ENCODE measurements at places on chromosomes 6 and 20. TPM values are rescaled to one million over a fixed set of nuclear protein-coding genes. Genes with fewer than 3 reads are reported as not detected.

- DNase-seq, result no peak
Observed at GRCh38 chr6:86152546-86152945, 509.9 kb upstream of the SYNCRIP start.

DNA sequence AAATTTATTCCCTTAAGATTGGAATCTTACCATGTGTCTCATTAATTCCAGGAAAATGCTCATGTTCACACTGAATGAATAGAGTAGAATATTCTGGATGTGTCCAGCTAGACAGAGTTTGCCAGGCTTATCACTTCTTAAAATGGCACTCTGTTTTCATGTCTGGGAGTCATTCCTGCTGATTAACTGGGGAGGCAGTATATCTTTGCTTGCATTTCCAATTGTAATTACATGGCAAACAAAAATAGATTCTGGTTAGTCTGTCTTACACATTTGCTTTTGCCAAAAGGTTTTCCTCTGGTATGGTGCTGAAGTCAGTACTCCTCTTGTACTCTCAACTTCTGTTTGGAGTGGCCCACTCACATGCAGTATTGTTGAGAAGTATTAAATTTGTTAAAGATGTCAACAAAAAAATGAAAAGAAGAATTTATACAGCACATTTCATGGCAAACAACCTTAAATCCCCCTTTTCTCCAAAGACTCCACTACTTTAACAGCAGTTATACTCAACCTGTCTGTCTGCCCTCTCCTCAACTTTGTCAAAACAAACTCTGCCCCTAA, 70.2 kb downstream of the TENT5A start:
- DNase-seq, result no peak

- DNase-seq, result no peak
Observed at GRCh38 chr20:57872816-57873409, 163.1 kb upstream of the PMEPA1 start.

DNA sequence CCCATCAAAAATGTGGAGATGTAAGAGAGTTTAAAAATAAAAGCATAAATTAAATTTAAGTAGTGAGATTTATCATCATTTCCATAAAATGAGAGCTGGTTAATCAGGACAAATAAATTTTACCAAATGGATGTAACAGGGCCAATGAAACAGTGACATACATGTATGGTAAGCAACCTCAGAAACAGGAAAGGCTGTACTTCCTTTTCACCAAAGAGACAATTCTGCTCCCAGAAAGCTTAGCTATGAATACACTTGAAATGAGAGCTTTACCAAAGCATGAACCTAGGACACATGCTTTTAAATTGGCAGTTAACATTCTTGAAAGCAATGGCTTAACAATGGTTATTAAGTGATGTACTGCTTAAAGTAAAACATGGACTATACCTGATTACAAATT, 12.1 kb upstream of the UBE2J1 start:
- DNase-seq, result no peak

DNA sequence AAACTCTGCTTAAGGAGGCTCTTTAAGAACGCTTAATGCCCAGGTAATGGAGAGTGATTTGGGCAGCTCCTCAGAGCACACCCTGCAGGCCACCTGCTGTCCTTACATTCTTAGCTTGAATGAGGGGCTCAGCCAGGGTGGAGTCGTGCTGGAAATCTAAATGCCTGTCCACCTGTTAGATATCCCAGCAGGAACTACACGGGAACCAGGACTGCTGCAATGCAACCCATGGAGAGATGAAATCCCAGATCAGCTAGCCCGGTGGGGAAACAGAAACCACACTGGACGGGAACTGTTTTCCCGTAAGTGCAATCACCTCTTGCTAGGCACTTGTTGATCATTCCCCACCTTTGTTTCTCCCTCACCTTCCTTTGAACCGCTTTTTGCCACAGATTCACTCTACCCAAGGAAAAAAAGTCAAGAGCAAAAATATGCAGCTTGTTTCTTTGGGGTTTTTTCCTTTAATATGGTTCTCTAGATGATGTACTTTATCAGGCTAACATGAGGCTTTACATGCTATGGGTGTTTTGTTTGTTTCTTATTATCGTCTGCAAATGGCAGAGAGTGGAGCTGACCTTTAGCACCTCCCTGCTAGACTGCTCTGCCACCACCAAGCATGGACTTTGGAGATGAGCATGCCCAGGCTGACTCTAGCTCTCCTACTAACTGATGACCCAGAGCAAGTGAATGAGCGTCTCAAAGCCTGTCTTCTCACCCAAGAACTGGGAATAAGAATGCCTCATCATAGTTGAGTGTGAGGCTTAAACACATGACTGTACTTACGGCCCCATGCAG, 125.9 kb upstream of the TNFAIP3 start:
- DNase-seq, result no peak

DNA sequence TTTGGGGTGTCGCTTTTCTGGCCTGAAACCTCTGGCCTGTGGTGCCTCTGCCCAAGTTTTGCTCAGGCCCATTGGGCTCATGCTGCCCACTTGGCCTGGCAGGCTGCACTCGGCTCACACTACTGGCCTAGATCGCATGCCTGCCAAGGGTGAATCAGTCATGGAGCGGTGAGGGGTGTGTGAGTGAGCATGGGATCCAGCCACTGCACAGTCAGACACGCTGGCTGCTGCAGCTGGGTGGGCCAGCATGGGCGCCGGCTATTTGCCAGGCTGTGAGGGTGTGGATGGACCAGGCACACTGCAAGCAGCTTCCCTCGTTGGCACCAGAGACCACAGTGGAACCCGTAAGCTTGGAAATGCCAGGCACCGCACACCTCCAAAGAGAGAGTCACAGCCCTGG, 145.4 kb upstream of the CNR1 start:
- DNase-seq, result no peak

GRCh38 chr6:43506667-43507471, 3.3 kb downstream of the LRRC73 start:
- DNase-seq, result peak; percentile 77

DNA sequence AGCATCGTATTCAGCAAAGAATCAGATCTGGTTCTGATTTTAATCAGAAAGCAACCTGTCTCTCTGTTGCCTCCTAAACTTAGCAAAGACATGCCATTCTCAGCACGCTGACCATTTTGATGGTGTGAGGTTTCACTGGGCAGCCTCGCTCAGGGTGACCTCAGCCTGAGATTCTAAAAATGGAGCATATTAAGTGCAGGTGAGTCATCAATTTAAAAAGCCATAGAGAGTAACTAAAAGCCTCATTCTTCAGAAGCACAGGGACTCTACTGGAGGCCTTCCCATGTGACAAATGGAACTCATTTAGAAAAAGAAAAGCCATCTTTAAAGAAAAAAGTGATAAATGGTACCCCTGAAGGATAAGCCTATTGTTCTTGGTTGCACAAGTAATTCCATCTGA, 91.3 kb downstream of the FILIP1 start:
- DNase-seq, result no peak

DNA sequence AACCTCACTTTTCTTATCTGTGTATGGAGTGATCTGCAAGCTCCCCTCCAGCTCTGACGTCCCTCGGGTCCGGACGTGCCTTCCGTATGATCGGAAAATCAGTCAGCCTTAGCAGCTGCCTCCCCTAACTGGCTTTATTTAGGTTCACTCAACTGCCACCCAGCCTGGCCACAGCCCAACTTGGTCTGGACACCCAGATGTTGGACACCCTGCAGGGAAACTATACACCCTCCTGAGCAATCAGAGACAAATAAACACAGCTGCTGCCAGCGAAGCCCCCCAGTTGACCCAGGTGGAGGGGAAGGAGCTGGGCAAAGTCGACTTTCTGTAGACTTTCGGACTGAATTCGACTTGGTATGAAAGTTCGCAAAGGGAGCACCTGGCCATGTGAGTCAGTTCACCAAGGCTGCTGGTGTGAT, 28.9 kb downstream of the TBC1D7 start:
- DNase-seq, result no peak

DNA sequence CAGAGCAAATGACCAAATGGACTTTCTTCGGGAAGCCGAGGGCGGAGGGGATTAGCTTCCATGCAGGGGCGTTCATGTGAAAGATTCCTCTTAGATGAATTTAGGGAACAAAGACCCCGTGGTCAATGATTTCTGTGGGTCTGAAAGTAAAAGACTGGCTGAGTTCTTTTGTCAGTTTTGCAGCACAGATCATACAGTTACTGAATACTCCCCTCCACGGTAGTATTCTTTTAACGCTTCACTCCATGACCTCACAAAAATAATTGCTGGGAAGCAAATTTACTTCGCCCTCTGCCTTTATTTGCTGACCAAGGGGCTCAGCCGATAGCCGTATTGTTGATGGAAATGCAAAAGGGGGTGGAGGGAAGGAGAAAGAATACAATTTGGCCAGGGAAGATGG, 86.0 kb upstream of the SALL4 start:
- no peak for DNase-seq

DNA sequence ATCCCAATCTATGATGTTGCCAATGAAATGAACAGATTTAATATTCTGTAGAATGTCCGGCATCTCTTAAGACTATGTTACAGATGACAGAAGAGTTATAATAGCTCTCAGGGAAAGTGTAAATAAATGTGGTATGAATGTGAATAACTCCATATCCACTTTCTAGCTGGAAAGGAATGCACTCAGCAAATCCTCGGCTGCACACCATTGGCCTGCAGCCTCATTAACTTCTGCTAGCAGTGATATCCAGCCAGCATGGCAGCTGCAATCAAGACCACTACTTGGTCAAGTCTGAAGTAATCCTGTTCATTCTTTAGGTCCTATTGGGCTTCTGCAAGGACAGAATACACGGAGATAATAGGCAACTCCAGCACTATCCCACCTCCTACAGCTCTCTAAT, 17.3 kb upstream of the MICA start:
- DNase-seq, result no peak

GRCh38 chr6:15480525-15480924, 182.3 kb downstream of the DTNBP1 start:
- no peak for DNase-seq

- no peak for DNase-seq
Observed at GRCh38 chr6:65924411-65924810, 217.4 kb upstream of the EYS start.

- no peak for DNase-seq
Observed at GRCh38 chr6:5276581-5276980, 15.3 kb downstream of the FARS2 start.

GRCh38 chr6:43764772-43765171, 5.2 kb upstream of the VEGFA start:
- DNase-seq, result peak; percentile 16

DNA sequence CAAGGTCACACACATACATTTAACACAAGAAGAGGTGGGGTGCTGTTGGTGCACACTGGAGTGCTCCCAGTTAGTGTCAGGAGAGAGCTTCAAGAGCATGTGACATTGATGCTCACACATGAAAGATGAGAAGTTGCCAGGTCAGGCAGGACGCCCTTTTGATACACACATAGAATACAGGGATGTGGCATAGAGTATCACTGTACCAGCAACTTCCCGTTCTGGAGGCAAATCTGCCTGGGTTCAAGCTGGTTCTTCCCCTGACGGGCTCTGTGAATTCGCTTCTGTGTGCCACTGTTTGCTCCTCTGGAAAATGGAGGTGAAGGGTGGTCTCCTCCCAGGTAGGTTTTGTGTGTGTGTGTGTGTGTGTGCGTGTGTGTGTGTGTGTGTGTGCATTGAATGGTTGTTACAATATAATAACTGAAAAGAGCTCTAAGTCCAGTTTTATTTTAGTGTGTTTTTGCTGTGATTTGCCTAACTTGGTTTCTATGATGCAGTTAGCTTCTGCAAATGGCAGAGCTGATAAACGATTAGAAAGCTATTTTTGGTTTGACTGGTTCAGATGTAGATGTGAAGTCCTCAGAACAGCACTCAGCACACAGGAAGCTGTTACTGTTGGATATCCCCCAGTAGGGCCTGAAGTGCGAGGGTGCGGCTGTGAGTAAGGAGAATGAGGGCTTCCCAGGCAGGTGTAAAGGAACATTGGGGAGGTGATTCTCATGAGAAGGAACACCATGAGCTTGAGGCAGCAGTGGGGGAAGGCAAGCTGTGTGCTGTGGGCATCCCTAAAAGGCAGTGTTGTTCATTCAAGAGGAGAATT, 53.4 kb downstream of the HIVEP1 start:
- peak; percentile 56 for DNase-seq

DNA sequence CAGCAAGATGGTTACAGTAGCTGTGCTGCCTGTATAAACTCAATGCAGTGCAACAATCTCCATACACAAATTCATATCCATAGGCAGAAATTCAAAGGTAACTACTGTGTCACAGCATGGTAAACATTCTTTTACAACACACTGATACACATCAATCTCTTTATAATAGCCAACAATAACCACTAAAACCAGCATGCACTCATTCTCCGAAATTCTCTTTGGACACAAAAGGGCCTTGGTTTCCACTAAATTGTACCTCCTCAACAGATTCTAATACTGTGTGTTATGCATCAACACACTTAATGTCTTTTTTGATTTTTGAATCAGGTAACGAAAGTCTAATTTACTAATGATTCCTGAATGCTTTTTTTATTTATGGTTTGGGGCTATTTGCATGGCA, 1323.7 kb downstream of the GRIK2 start:
- no peak for DNase-seq

DNA sequence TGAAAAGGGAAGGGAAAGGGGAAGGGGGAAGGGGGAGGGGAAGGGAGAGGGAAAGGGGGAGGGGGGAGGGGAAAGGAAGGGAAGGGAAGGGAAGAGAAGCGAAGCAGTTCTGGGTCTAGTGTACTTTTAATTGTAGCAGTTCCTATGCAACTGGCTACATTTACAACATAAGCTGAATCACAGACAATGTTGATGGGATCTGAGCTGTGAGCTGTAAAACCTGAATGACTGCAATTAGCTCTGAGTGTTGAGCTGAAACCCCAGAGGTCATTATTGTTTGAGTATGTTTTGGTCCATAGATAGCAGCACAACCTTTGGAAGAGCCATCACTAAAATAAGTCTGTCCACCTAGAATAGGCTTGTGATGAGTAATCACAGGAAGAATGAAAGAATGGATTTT, 7.2 kb upstream of the ABHD12 start:
- no peak for DNase-seq

- DNase-seq, result no peak
Observed at GRCh38 chr20:46849751-46850150, 44.9 kb upstream of the EYA2 start.

DNA sequence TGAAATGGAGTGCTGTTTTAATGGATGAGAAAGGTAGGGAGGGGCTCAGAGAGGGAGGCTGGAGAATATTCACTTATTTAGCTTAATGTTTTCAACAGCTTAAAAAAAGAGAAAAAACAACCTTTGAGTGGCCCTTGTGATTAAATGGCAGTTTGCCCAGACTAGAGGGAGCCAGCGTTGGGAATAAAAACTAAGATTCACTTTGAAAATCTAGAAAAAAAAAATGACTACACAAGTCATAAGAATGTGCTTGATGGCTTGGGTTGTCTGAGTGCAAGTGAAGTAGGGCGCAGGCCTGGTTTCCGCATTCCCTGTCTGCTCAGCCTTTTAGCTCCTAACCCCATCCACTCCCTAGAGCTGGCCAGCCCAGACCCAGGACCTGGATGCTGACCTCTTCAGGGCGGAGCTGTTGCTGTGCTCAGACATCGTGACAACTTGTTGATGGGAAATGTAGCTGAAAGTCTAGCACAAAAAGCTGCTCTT, 28.9 kb downstream of the UTRN start:
- DNase-seq, result peak; percentile 87

Gene SSTR4
- total RNA-seq, result 0.35 TPM

Gene MTG2
- 27.1 TPM for total RNA-seq

Gene OPN5
- not detected for total RNA-seq

Gene MYCT1
- total RNA-seq, result 18.0 TPM

Gene KPNA5
- 17.4 TPM for total RNA-seq

All from lower lobe of right lung (tissue), 2 donors.